ENCODE measurements at places on chromosomes 2 and 18. TPM values are rescaled to one million over a fixed set of nuclear protein-coding genes. Genes with fewer than 3 reads are reported as not detected.

Gene MARS2
- polyA plus RNA-seq, result 9.6 TPM

Gene C2orf15
- polyA plus RNA-seq, result 0.80 TPM

DNA sequence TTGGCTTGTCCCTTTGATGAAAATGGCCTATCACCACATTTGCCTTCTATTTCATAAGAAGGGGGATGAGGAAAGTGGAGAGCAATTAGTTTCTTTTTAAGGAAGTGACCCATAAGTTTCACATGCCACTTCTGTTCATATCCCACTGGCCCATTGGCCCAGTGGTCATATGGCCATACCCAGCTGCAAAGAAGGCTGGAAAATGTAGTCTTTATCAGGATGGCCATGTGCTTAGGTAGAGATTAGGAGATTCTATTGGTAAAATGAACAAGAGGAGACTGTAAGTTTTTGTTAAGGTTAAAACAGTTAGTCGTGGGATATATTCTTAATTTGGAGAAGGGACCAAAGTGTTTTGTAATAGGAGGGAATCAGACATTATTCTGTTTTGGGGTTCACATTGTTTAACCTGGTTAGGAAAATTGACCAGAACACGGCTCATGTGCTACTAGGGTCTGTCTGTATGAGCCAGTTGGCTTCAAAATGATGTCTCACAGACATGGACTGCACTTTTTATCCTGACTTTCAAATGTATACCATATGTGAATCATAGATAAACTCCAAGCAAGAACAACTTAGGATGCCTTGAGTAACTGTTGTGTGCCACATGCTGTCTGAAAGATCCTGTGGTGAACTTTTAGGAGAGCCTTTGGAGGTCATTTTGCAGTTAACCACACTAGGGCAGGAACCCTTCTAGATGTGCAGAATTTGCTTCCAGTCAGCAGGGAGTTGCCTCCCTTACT lies 17.3 kb downstream of the PLCL1 start:
- DNase-seq, result no peak

DNA sequence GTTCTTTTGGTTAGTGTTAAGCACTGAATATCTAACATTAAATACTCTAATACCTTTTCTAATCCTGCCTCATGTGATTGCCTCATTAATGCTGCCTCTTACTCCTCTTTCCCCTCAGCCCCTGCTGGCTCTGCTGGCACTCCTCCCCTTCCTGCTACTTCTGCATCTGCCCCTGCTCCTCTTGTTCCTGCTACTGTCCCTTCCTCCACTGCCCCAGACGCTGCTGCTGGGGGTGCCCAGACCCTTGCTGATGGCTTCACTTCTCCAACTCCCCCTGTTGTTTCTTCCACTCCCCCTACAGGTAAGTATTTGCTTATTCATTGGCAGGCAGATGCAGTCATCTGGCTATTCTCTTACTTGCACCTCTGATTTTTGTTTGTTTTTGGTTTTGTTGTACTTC lies 68.5 kb downstream of the ABI2 start:
- no peak for DNase-seq

GRCh38 chr2:215626812-215627281 lies 191.0 kb upstream of the FN1 start:
- DNase-seq, result no peak

- DNase-seq, result no peak
These were observed 133.2 kb upstream of the EPAS1 start for GRCh38 chr2:46163804-46164528.

- DNase-seq, result no peak
These were observed 214.0 kb downstream of the ANKRD30B start for GRCh38 chr18:14961991-14962390.

DNA sequence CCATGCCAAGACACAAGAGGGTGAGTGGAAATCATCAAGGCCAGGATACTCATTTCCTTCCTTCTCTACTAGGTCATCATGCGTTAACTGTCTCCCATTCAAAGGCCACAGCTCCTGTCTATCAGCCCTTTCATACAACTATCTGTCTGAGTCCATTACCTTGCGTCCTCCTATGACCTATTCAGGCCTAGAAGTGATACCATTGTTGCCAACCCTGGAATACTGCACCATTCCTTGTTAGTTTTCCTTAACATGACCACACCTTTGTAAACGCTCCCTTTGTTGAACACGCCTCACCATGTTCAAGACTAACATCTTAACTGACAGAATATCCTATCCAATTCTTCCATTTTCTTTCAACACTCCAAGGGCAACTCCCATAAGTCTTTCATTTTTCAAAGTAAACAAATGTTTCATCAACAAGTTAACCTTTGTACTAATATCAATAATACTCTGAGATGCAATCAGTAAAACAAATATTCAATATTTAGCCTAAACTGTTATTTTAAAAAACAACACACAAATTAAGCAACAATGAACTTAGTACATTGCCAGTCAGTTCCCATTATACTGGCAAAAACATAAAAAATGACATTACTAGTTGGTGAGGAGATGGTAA lies 19.8 kb upstream of the LGALSL start:
- DNase-seq, result no peak

DNA sequence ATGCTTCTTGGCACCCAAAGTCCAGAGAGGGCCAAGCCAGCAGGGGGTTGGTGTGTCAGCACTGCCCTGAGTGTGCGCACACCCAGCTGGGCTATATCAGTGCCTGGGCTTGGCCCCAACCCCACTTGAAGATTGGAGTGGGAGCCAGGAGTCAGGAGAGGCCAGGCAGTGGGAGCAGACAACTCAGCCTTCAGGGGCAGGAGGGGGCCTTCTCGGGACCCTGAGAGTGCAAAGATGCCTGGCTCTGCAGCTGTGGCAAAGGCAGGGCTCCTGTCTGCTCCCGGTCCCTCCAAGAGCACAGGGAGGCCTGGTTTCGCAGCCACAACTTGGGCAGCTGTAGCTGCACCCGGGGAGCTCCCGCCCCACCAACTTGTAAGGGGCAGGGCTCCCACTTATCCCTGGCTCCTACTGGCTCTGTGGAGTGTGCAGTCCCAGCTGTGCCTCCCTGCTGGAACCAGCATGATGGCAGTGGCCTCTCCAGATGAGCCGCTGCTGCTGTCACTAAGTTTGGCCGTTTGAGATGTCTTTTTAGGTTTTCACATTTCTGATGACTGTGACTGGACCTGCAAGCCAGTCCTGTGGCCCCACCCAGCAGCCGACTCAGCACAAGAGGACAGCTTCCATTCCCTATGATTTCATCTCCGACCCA lies 148.8 kb upstream of the HS6ST1 start:
- no peak for DNase-seq

- DNase-seq, result no peak
These were observed 18.7 kb downstream of the C2orf92 start for GRCh38 chr2:97688062-97688827.

- no peak for DNase-seq
These were observed 14.9 kb downstream of the RAB10 start for GRCh38 chr2:26048791-26049190.

Data from immature natural killer cell (primary cell).